Esophagus squamous epithelium (tissue), 5 donors: ENCODE measurements at places on chromosomes 6 and 20.

GRCh38 chr6:143005816-143006215 lies 54.9 kb upstream of the AIG1 start:
- DNase-seq: no peak

GRCh38 chr6:38997128-38997761 lies 51.3 kb upstream of the GLP1R start:
- no peak for DNase-seq

GRCh38 chr20:24755411-24755922 lies 193.6 kb upstream of the CST7 start:
- no peak for DNase-seq

DNA sequence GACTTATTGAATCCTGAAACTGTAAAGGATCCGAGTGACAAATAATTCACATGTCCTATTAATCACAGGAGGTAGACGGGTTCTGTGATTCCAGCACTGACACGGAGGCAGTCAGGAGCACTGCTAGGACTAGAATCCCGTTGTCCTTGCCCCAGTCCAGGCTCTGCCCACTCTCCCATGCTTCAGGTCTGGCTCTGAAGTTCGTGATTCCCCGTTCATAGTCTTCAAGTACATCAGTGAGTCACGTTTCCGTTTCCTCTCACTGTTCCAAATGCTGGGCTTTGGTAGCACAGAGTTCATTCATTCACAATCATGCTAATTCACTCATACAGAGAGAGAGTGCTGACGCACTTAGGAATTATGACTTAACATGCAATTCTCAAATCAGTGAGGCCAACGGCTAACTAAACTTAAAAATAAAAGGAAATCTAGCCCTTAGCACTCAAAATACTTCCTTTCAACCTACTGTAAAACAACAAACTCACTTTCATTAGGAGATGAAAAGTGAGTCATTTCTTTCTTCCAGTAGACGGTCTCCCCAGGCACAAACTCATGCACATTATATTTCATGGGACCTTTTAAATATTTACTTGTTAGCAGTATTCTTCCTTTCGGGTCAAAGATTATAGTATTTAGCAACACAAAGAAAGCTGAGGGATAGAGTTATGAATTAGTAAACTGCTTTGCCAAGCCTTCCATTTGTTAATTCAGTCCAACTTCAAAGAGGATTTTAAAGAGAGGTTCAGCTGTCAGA lies 94.0 kb upstream of the NHSL1 start:
- DNase-seq: peak; percentile 4

- no peak for DNase-seq
Measured at GRCh38 chr20:52448513-52449232, 257.1 kb upstream of the ZFP64 start.

DNA sequence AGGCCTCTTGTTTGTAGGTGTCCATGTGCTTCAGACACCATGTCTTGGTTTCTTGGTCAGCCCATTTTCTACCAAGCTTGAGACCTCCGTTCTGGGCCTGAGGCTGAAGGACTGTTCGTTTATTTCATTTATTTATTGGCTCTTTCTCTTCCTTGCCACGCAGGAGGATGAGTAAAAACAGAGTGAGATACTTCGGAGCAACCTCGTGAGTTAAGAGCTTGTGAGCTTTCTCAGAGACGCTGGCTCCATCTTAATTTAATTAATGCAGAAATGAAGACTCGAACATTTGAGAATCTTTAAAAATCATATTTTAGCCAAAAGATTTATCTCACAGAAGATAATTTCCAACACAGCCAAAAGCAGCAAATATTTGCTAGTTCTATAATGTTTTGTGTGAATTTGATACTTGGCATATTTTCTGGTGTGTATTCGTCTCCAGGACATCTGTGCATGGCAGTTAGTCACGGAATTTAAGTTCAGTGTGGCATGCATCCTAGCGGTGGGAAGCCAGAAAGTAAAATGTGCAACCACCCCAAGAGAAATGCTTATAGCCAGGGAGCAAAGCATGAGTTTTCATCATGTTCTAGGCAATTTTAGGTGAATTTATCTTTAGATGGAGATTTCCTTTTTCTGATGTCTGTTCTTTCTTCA lies 76.0 kb downstream of the THBS2 start:
- no peak for DNase-seq

- no peak for DNase-seq
Measured at GRCh38 chr20:25318471-25319240, 70.8 kb downstream of the PYGB start.

- no peak for DNase-seq
Measured at GRCh38 chr6:128508588-128509296, 11.7 kb downstream of the PTPRK start.

DNA sequence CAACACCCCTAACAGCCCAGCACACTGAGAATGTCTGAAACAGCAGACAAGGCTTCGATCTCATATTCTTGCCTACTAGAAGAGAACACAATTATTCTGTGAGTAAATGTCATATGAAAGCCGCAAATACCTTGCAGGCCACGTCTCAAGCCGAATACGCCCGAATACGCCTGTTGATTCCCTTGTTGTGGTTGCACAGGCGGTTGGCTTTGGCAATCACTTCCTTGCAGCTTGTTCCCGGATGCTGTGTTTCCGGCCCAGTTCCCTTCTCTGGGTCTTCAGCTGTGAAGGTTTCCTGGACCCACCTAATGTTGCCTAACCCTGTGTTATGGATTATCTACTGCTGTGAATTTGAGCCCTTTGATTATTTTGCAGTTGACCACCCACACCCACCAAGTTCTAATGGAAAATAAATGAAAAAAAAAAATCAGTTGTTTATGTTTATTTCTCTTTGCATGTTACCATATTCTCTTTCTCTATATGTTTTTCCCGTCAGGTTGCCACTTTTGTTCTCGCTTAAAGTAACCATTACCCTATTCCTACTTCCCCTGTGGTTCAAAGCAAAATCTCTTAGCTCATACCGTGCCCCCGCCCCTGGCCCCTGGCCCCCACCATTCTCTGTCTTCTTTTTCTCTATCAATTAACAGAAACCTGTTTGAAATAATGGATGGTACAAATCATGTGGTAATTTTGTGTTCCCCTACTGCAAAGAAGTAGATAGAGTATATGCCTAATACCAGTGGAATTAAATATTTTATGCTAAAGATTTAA lies 172.4 kb downstream of the ADGB start:
- no peak for DNase-seq
